ENCODE measurements at places on chromosomes 5 and 9.
A peak's percentile ranks its signal among the peaks of the same experiment; 100 is the strongest.

GRCh38 chr9:125943831-125944230, 196.7 kb downstream of the PBX3 start:
- DNase-seq: no peak

GRCh38 chr5:150542933-150543445, 35.1 kb downstream of the NDST1 start:
- no peak for DNase-seq

DNA sequence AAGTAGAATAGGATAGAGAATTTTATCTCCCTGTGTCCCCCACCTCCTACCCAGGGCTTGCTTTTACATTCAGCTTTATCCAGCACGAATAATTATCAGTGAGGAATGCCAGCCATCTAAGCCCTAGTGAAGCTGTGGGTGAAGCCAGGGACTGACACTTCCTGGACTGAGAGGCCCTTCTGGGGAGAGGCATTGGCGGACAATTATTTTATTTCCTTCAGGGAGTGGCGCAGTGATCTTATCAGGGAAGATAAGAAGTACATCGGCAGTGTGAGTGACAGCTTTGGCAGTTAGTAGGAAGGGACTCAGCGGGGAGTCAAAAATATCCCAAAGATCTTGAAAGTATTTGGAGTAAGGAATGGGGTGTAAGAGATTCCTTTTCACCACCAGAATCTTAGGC, 34.9 kb upstream of the RPS23 start:
- no peak for DNase-seq

DNA sequence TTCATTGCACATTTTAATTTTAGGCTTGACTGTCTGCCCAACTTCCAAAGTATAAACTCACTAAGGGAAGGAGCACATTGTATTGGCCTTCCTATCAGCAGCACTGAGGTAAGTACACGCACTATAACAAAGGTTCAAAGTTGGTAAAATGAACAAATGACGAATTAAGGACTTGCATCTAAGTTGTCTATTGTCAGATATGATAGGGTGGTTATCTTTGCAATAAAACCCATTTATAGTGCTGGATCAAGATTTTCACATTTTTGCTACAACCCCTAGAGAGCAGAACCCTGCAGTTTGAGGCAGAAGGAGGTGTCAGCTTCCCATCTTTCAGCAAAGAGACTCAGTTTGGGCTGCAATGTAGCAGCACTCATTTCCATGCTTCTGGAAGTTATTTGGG, 5.1 kb downstream of the HOMER1 start:
- DNase-seq: no peak

DNA sequence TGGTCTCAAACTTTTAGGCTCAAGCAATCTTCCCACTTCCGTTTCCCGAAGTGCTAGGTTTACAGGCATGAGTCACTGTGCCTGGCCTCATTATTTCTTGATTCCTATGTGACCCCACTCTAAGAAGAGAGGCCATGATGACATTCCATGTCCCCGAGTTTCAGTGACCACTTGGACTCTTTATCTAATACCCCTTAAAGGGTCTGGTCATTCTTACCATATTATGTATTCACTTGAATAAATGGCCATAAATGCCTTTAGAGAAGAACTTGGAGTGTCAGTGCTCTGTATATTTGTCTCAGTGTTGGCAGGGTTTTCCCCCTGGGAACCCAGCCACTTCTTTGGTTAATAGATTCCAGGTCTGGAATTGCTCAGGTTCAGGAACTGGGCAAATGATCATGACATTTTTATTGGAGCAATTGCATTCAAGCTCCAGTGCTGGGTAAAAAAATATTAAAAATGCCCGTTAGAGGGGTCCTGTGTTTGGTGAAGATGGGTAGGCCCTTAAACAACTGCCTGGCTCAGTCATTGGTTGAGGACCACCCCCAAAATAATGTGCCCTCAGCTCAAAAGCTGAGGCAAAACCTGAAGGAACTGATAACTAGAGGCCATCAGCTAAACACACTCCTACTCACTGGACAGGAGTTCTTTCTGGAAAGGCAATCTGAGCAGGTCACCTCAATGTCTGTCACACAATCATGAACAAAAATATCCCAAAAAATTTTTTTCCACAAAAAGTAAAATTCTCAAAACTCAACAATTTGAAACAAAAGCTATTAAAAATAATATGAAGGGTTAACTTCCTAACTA, 186.6 kb upstream of the ZNF608 start:
- no peak for DNase-seq

- DNase-seq: no peak
These were observed 341 bp downstream of the MXD3 start for GRCh38 chr5:177311392-177311722.

GRCh38 chr5:20610681-20611080, 622.7 kb upstream of the CDH18 start:
- no peak for DNase-seq

- no peak for DNase-seq
These were observed 47.1 kb downstream of the PRELID2 start for GRCh38 chr5:145787996-145788395.

DNA sequence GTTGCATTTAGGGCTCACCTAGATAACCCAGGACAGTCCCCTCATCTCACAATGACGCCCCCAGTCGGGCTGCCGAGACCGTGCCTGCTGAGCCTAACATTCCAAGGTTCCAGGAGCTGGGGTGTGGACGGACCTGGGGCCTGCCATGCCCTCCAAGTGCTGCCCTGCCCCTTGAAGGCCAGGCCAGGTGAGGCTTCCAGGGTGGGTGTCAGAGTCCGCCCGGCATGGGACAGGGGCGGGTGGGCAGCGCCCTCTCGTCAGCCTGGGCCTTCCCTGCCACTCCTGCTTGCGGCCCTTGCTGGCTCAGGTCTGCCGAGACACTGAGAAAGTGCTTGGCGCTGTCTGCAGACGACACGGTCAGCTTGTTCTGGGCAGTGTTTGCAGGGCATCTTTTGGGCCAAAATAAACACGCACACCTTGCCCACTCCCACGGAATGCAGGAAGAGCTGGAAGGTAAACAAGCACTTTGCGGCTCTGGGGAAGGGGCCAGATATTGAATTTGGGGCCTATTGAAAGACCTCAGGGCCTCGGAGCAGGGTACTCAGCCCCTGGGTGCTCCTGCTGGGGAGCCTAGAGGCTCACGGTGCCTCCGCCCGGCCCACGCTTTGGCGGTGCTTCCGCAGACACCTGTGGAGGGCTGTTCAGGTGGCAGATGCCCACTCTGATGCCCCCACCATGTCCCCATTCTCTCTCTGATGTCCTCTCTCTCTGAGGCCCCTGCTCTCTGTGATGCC, 4.2 kb upstream of the SCGB3A1 start:
- DNase-seq: no peak

DNA sequence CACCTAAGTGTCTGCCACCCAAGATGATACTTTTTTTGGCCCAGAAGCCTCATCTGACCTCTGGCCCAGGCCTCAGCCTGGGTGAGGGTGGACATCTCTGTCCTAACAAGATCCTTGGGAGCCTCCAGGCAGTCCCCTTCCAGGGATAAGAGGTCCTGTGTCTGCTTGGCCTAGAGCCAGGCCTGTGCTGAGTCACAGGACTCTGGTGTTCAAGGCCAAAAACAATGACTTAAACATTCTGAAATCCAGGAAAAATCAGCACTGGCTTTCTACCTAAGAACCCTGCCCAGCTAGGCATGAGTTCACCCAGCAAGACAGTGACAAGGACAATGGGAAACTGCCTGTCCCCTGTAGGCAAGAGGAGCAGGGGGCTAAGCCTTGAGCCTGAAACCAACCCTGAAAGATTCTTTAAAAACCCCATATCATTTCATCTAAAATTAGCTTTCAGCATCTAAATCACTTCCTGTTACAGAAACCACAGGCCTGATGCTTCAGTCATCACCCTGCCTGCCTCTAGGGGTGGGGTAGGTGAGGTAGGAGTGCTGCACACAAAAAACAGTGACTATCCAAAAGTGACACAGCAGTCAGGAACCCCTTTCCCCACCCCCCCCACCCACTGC, 29.9 kb downstream of the CSF2 start:
- no peak for DNase-seq

- no peak for DNase-seq
These were observed 76.2 kb upstream of the LPAR1 start for GRCh38 chr9:111114486-111114885.

DNA sequence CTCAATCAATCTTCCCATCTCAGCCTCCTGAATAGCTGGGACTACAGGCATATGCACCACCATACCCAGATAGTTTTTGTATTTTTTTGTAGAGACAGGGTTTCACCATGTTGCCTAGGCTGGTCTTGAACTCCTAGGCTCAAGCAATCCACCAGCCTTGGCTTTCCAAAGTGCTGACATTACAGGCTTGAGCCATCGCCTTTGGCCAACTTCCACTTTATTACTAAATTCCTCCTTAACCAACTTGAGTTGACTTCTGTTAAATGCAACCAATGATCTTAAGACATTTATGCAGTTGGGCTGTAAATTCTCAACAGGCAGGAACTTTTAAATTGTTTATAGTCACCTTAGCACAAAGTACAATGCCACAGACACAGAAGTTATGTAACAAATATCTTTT, 2.8 kb downstream of the LARS1 start:
- no peak for DNase-seq

GRCh38 chr5:94893412-94894135, 275.1 kb downstream of the SLF1 start:
- no peak for DNase-seq

DNA sequence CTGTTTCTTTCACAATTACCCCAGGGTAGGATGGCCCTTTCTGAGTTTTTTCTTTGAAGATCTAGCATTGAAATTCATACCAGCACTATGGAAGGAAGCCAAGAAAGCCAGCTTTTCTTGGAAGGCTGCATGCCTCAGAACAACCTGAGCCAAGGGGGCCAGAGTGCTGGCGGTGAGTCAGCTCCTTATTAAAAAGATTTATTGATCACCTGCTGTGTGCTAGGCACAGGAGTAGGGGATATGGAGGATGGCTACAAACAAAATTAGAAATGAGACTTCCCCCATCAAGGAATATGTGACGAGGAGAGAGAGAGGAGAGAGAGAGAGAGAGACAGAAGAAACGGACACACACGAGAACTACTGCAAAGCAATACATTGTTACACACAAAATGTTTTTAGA, 184.6 kb upstream of the PUM3 start:
- no peak for DNase-seq

- peak; percentile 8 for DNase-seq
These were observed 93.5 kb downstream of the DAP start for GRCh38 chr5:10667431-10668057.

DNA sequence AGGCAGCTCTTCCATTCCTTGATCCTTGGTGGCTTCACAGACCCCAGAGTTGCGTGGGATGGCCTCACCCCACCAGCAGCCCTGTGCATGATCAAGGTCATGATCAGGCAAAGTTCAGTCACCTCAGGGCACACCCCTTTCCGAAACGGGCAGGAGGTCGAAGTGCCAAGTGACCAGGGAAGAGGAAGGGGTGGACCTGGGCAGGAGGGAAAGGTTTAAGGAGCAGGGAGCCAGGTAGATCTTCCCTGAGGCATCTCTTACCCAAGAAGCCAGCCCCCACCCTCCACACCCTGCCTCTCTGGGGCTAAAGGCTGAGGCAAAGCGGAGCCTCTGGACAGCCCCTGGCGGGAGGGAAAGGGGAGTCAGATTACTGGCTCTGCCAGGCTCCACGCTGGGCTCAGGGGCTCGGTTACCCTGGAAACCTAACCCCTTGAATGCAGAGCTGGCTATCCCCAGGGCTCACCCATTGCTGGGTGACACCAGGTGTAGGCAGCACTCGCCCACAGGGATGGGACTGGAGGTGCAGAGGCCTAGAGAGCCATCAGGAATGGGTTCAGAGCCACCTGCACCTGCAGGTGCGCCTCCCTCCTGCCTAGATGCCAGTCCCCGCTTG, 3.6 kb downstream of the MGAT4B start:
- no peak for DNase-seq

DNA sequence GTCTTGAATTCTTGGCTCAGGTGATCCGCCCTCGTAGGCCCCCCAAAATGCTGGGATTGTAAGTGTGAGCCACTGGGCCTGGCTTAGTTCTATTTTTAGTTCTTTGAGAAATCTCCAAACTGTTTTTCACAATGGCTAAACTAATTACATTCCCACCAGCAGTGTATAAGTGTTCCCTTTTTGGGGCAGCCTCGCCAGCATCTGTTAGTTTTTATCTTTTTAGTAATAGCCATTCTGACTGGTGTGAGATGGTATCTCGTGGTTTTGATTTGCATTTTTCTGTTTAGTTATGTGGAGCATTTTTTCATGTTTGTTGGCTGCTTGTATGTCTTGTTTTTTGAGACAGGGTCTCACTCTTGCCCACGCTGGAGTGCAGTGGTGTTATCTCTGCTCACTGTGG, 28.2 kb downstream of the CNOT6 start:
- DNase-seq: no peak

DNA sequence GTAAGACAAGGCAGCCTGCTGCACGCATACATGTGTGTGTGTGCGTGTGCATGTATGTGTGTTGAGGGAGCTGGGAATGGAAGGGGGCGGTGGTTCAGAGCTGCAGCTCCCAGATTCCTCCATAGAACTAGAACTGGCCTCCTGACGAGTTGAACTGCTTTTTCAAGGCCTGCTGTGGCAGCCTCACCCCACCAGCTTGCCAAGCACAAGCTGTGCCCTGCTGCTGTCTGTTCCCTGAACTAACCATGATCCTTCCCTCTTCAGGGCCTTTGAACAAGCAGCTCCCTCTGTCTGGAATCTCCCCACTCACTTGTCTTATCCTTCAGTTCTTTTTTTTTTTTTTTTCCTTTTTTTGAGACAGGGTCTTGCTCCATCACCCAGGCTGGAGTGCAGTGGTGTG, 22.6 kb downstream of the LRSAM1 start:
- DNase-seq: no peak

DNA sequence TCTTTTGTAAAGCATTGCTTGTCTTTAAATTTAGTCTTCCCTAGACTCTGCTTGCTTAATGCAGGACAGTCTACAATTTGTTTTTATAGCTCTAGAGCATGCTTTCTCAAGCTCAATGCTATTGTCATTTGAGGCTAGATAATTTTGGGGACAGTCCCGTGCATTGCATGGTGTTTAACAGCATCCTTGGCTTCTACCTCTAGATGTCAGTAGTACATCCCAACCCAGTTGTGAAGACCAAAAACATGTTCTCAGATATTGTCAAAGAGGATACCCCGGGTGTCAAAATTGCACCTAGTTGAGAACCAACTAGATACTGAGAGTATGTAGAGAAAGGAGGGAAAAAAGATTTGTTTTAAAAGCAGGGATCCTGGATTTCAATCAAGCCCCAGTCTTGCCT, 277.5 kb downstream of the CEMIP2 start:
- no peak for DNase-seq

- peak; percentile 7 for DNase-seq
These were observed 9.7 kb upstream of the COL5A1 start for GRCh38 chr9:134631881-134632280.

All from activated CD4-positive, CD25-positive, alpha-beta regulatory T cell treated with anti-CD3 and anti-CD28 coated beads, Interleukin-2, amount 50 U/mL, for 72 hours (primary cell).